Nasal cavity respiratory epithelium epithelial cell of viscerocranial mucosa (primary cell): ENCODE measurements at places on chromosomes 1 and 21. TPM values are rescaled to one million over a fixed set of nuclear protein-coding genes. Genes with fewer than 3 reads are reported as not detected.

The CD164L2 gene
- total RNA-seq = 0.34 and 1.4 TPM in 2 replicates

The GPR25 gene
- total RNA-seq = not detected in 2 replicates

The TMCC2 gene
- total RNA-seq = 0.34 and 8.5 TPM in 2 replicates

The DCST2 gene
- 0.34 and 0.36 TPM in 2 replicates for total RNA-seq

The PITHD1 gene
- 55.0 and 57.1 TPM in 2 replicates for total RNA-seq

The CD5L gene
- not detected in 2 replicates for total RNA-seq

The C1orf116 gene
- total RNA-seq = 33.2 and 37.3 TPM in 2 replicates

The AJAP1 gene
- total RNA-seq = 0.36 and 1.7 TPM in 2 replicates

The SEMA4A gene
- 3.8 and 11.9 TPM in 2 replicates for total RNA-seq

The IQCC gene
- total RNA-seq = 1.9 and 3.1 TPM in 2 replicates

The FAM78B gene
- under 0.01 and 0.28 TPM in 2 replicates for total RNA-seq

The NUP210L gene
- total RNA-seq = under 0.01 TPM in 2 replicates

The TINAGL1 gene
- total RNA-seq = 88.2 and 129 TPM in 2 replicates

The CLCNKA gene
- total RNA-seq = not detected in 2 replicates

The IFNLR1 gene
- total RNA-seq = 5.8 and 9.6 TPM in 2 replicates

The GALNT2 gene
- total RNA-seq = 39.3 and 129 TPM in 2 replicates

The FASLG gene
- total RNA-seq = not detected in 2 replicates

The RGSL1 gene
- total RNA-seq = not detected in 2 replicates

The LELP1 gene
- total RNA-seq = not detected in 2 replicates

The REG4 gene
- total RNA-seq = not detected in 2 replicates

The CHTOP gene
- 56.5 and 61.9 TPM in 2 replicates for total RNA-seq

The C1orf115 gene
- total RNA-seq = 1.4 and 4.6 TPM in 2 replicates

The LIN9 gene
- total RNA-seq = 3.4 and 3.7 TPM in 2 replicates

The ZSWIM5 gene
- total RNA-seq = under 0.01 and 0.14 TPM in 2 replicates

The GUCA2A gene
- total RNA-seq = not detected in 2 replicates

The PLA2G2C gene
- not detected in 2 replicates for total RNA-seq

The SPRR3 gene
- total RNA-seq = 67.3 and 122 TPM in 2 replicates

The CFAP57 gene
- 0.07 and 0.34 TPM in 2 replicates for total RNA-seq

The PBXIP1 gene
- 22.6 and 72.8 TPM in 2 replicates for total RNA-seq

The RNU1-3 gene
- total RNA-seq = under 0.01 TPM in 2 replicates

The TNFRSF4 gene
- total RNA-seq = 0.14 TPM in 1 of 2 replicates, not detected in the other

The MAP1LC3C gene
- not detected in 2 replicates for total RNA-seq

The CEP170 gene
- 27.0 and 36.3 TPM in 2 replicates for total RNA-seq

The TCP10L gene
- total RNA-seq = 0.68 and 1.3 TPM in 2 replicates

The LGR6 gene
- total RNA-seq = under 0.01 TPM in 1 of 2 replicates, not detected in the other
